Heart left ventricle (tissue), 16 donors: ENCODE measurements at places on chromosomes 7 and 10. TPM values are rescaled to one million over a fixed set of nuclear protein-coding genes. Genes with fewer than 3 reads are reported as not detected.
A peak's percentile ranks its signal among the peaks of the same experiment; 100 is the strongest.

Gene GPR15LG
- not detected for total RNA-seq

Gene OR9A2
- total RNA-seq = not detected

Gene THSD7A
- total RNA-seq = 1.6 TPM

Gene NEUROG3
- total RNA-seq = not detected

Gene CASP2
- 7.4 TPM for total RNA-seq

Gene LDB3
- total RNA-seq = 1,183 TPM

DNA sequence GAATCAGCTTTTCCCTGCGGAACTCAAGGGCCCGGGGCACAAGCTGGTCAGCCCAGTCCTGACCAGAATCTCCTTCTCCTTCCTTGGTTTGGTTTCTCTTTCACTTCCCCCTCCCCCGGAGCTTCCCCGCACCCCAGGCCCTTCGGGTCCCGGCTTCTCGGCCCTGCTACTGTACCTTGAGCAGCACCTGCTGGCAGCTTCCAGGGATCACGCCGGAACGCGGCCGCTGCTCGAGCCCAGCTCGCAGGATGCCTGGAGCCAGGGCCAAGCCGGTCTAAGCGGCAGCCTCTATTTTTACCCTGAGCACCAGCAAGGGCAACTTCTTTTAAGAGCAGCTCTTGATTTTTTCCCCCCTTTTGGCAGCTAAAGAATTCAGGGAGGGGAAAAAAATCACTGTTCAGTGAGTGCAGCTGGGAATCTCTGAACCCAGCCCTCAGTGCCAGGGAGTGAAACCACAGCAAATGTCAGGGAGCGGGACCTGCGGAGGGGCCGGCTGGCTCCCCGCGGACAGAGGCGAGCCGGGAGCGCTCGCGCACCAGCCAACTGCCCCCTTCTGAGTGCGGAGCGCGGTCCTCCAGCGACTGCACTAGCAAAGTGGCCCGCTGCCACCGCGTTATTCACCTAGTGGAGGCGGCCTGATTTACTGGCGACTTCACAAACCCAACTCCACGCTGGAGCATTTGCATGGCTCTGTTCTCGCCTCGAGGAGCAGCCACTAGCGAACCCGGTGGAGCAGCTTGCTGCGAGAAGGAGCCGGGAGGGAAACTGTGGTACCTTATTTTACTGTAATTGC is 2.4 kb upstream of the INHBA start:
- peak; percentile 86 for DNase-seq

DNA sequence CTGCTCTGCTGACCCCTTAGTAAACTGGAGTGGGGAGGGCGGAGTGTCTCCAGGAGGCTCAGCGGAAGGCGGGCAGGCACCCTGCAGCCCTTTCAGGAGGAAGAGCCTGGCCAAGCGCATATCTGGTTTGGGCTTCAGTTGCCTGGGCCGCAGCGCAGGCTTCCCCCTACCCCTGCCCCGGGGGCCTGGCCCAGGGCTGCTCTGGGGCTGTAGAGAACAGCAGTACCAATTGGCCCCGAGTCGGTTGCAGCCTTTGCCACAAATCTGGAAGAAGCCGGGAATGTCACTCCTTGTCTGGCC is 28.1 kb upstream of the JAKMIP3 start:
- DNase-seq = no peak

DNA sequence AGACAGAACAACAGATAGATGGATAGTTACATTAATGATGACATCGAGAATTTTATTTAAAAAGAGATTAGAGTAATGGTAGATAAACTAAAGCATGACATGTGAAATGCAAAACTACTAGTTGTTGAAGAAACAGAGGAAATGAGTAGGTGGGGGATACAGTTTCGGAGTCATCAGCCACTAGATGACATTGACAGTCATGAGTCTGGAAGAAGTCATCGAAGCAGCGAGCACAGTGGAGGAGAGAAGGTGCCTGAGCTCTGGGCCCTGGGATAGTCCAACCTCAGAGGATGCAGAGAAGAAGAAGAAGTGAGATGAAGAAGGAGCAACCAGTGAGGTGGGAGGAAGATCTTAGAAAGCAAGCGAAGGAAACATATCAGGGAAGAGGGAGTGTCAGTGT is 20.2 kb upstream of the SEC61A2 start:
- no peak for DNase-seq

- DNase-seq = no peak
Measured at GRCh38 chr7:100515072-100515532, 23.9 kb upstream of the AGFG2 start.

GRCh38 chr10:59852670-59853069 is 53.7 kb downstream of the CCDC6 start:
- DNase-seq = no peak

DNA sequence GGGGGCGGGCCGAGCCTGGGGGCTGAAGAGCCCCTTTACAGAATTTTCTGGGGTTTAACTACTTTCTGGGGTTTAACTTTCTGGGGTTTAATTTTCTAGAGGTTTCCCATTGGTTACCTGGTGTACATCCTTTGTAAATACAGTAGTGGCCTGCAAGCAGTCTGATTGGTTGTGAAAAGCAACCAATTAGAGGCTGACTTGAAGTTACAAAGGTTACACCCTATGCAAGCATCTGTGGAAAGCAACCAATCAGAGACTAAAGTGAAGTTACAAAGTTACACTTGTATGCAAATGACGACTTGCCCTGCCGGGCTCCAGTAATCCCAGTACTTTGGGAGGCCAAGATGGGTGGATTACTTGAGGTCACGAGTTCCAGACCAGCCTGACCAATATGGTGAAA is 27.4 kb downstream of the GTF2I start:
- DNase-seq = no peak

GRCh38 chr10:103816431-103816830 is 38.9 kb downstream of the SH3PXD2A start:
- no peak for DNase-seq

DNA sequence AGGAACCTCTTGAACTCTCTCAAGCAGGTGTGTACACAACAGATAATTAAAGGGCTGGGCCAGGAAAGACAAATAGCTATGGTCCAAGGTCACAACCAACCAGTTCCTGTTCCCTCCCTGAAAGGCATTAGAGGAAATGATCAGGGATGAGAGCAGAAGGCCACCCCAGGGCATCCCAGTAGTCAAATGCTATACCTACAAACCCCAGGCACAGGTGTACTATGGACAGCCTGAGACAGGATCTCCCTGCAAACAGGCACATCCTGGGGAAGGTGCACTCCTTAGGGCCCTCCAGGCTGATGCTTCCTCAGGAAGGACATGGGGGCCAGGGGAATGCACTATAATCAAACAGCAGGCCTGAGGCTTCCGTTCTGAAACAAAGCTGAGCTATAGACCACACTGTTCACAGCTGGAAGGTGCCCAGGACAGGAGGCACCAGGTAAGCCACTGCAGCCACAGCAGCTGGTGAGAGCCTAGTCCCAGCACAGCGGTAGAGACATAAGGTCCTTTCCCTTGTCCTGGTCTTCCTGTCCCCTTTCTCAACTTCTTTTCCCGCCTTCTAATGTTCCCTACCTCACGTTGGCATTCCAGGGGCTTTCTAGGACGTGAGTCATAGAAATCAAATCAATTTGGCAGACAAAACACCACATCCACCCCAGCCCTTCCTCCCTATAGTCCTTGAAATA is 13.3 kb downstream of the PARP12 start:
- DNase-seq = no peak

- no peak for DNase-seq
Measured at GRCh38 chr7:148787571-148788295, 89.0 kb downstream of the CUL1 start.

DNA sequence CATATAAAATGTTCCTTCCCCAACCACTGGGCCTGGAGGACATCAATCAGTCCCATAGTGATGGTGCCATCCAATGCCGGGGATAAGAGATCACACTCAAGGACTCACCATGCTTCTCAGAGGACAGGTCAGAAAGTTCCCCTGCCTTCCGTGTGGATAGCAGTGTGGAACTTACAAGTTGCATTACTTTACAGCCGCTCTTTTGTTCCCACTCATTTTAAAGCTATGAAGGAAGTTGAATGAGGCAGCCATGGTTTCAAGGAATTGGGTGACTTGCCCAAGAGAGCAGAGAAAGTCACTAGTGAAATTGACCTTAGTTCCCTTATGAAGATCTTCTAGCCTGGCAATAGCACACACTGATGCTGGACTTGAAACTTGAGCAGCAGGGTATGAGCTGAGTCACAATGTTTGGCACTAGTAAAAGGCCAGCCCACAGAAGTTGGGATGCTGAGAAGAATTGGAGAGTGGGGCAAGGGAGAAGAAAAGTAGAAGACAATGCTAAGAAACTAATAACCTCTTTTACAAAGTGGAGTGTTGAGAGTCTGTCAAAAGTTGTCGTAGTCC is 78.7 kb downstream of the CXCL12 start:
- no peak for DNase-seq

GRCh38 chr10:133245439-133246235 is 8.0 kb downstream of the VENTX start:
- DNase-seq = no peak

- DNase-seq = no peak
Measured at GRCh38 chr10:23199768-23200511, 7.8 kb downstream of the PTF1A start.

DNA sequence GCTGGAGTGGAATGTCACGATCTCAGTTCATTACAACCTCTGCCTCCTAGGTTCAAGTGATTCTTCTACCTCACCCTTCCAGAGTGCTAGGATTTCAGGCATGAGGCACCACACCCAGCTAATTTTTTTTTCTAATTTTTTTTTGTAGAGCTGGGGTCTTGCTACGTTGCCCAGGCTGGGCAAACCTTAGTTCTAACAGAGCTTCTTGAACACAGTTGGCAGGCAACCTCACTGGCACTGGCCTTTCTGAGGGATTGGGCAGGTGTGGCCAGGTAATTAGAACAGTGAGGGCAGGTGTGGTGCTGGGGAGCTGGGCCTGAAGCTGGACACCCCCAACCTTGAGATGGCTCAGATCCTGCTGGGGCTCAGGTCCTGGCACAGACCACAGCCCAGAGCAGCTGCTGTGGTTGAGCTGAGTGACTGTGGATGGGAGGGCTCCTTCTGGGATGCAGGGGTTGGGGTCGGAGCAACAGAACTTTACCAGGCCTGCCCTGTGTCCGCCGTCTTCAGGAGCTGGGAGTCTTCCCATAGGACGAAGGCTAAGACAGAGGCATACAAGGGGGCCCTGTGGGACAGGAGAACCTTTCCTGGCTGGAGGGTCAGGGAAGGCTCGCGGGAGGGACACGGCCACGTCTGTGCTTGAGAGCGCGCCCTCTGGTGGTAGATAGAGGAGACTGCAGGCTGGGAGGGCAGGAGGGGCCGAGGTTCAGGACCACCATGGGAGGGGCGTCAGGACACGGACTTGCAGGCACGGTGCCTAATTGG is 48.2 kb downstream of the COL26A1 start:
- no peak for DNase-seq

DNA sequence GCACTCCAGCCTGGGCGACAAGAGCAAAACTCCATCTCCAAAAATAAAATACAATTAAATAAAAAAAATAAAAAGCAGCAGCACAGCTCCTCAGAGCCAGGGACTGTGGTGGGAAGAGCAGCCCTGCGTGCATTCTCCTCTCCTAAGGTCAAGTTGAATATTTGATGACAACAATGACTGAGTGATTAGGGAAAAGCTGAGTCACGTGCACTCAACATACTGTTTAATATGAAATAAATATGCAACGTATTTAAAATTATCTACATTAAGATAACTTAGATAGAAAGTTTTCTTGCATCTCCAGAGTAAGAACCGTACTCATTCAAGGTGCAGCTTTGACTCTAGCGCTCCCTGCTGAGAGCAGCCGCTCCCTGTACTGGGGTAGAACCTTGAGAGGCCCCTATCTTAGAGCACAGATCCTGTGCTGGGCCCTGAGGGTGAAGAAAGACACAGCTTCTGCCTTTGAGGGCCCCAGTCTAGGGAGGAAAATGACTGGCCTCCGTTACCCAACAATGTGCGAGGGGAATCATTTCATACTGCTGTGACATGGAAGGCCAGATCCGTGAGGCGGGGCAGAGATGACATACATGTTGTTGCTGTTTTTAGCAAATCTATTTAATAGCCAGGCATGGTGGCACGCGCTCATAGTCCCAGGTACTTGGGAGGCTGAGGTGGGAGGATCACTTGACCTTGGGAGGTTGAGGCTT is 81.1 kb downstream of the SVIL start:
- DNase-seq = no peak

DNA sequence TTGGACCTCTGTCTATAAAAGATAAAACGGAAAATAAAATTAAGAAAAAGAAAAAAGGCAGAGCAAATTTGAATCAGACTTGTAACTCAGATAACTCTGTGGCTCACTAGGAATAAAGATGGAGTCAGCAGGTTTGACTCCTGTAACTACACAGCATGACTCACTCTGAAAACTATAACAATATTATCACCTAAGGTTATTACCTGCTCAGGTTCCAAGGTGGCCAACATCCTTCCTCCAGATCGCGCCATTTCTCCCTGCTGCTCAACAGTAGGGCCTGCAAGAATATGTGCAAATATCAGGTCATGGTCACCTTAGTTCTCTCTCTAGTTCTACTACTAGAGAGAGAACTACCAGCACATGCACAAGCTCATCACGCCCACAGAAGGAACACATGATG is 30.0 kb downstream of the ALDH18A1 start:
- DNase-seq = no peak

DNA sequence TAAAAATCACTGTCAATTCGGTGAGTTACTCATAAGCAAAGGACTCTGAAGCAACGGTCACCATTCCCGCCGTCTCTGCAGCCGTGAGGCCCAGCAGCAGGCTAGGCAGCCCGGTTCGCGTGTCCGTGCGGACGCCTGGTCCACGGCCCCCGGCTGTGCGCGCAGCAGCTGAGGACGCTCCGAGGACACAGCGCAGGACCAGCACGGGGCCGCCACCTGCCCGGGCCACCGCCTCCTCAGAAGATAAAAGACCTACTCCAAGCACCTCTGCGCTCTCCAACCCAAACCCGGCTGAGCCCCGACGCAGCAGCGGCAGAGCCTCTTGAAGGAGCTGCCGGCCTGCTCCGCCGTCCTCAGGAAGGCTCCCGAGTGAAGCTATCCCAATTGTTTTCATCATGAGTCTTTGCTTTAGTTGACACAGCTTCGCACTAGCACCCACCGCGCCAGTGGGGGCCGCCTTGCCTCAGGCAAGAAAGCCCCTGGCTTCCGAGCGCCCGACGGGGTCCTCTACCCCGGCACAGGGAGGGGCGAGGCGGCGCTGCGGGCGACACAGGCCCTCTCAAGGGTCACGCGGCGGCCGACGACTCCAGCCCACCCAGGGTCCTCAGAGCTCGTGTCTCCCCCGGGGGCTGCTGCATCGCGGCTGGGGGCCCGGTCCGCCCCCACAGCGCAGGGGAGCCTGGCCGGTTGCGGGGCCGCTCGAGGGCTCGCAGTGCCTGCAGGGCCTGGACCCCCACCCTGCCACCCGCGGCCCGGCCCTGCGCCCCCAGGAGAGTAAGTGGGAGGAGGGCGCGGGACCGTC is 16.9 kb upstream of the GPR146 start:
- DNase-seq = no peak
